Bronchial epithelial cell (primary cell): ENCODE measurements at places on chromosomes 6 and 20. TPM values are rescaled to one million over a fixed set of nuclear protein-coding genes. Genes with fewer than 3 reads are reported as not detected.

The HLA-DRB5 gene
- total RNA-seq, result not detected in 2 replicates

The MYLK4 gene
- 0.13 and 0.26 TPM in 2 replicates for total RNA-seq

The RSPH4A gene
- 0.13 and 0.26 TPM in 2 replicates for total RNA-seq

The WFDC13 gene
- total RNA-seq, result not detected in 2 replicates

The SNPH gene
- total RNA-seq, result 1.7 and 1.8 TPM in 2 replicates

The NHLRC1 gene
- total RNA-seq, result 1.6 and 1.8 TPM in 2 replicates

GRCh38 chr6:110358553-110359160, 508 bp upstream of the METTL24 start:
- DNase-seq, result no peak

- no peak for DNase-seq
Observed at GRCh38 chr20:23290761-23291574, 59.6 kb upstream of the NXT1 start.

GRCh38 chr6:20559924-20560551, 25.8 kb downstream of the CDKAL1 start:
- DNase-seq, result no peak

DNA sequence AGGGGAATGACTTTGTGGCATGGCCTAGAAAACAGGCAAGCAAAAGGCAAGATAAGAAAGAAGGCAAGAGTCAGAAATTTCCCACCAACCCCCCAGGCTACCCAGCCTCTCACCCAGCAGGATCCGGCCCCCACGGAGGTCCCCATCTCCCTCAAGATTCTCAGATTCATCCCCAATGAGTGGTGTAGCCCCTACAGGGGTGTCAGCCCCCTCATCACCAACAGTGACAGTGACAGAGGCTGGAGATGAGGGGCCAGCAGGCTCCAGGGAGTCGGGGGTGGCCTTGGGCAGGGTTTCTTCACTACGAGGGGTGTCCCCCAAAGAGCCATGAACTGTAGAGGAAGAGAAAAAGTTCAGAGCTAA, 1.0 kb downstream of the EHMT2 start:
- DNase-seq, result no peak

DNA sequence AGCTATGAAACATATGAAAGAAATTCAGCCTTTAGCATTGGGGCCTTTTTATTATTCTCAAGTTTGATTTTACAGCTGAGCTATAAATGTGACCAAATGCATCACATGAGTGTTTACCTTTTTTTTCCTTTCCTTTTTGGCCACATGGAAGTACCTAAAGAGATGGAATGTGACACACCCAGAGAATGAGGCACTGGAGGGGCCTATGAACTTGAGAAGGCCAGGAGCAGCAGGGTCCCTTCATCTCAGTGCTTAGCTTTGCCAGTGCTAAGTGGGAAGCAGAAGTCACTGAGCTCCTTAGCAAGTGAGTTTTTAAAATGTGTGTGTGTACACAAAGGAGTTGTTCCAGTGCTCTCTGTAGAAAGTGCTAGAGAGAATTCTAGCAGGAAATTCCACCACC, 44.7 kb downstream of the RREB1 start:
- no peak for DNase-seq

DNA sequence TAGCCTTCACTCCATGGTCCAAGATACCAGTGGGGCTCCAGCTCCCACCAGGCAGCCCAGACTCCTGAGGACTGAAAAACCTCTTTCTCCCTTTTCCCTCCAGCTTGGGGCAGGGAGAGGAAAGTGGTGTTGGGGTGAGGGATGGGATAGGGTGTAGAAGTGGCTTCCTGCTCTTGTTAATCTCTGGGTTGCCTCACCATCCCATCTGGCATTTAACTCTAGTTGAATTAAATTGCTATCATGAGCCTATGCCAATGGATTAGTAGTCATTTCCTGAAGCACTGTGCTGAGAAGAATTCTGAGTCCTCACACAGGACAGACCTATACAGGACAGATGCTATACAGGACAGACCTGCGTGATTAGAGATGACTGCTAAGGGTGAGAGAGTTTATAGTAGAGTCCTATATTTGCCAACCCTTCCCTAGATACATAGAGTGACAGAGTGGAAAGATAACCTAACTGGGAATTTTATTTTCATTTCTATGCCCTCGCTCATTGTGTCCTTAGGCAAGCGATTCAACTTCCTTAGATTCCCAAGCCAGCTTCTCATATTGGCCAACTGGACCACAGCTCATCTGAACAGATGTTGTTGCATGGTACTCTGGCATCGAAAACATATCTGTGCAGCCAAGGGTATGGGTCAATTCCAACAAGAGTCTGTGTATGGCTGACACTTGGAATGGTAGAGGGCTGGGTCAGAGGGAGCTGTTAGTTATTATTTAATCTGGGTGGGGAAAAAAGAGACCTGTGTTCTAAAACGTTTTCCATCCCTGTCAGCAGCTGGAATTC, 42.8 kb downstream of the MCHR2 start:
- DNase-seq, result no peak

GRCh38 chr20:38430679-38431325, 4.3 kb downstream of the SNHG17 start:
- DNase-seq, result no peak

- DNase-seq, result no peak
Observed at GRCh38 chr6:63968650-63969049, 333.0 kb downstream of the PHF3 start.

DNA sequence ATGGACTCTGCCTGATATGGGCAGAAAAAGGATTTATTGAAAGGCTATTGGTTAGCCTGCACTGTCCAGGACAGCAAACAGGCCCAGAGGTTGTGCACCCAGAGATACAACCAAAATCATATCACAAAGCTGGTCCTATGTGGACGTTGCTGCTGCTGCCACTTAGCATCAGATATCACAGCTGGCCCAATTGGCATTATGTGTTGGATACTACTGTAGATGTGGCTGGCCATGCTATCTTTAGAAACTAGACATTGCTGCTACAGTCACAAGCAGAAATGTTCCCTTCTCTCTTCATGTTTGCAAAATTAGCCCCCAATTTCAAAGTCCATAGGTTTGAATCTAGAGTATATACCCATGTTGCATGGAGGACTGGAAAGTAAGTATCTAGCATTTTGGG, 42.2 kb upstream of the CEP85L start:
- no peak for DNase-seq

GRCh38 chr6:168228676-168229367, 90.8 kb downstream of the DACT2 start:
- DNase-seq, result no peak

DNA sequence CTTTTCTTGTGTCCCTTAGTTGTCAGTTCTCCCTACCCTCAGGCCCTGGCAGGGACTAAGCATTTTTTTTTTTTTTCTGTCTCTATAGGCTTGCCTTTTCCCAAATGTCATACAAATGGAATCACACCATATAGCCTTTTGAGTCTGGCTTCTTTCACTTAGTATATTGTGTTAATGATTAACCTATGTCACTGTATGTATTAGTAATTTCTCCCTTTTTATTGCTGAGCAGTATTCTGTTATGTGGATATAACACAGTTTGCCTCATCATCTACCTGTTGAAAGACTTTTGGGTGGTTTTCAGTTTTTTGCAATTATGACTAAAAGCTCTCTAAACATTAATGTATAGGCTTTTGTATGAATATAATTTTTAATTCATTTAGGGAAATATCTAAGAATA, 16.0 kb upstream of the FBXO30 start:
- no peak for DNase-seq

DNA sequence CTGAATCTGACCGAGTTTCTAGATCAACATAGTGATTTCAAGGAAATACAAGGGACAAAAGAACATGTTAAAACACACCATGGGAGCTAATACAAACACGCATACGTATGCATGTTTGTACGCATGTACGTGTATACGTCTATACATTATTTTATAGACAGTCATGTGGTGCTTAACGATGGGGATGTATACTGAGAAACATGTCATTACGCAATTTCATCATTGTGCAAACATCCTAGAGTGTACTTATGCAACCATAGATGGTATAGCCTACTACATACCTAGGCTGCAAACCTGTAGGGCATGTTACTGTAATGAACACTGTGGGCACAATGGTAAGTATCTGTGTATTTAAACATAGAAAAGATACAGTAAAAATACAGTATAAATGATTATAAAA, 25.0 kb upstream of the NELFCD start:
- peak; percentile 69 for DNase-seq
